ENCODE measurements at places on chromosomes 4 and X. TPM values are rescaled to one million over a fixed set of nuclear protein-coding genes. Genes with fewer than 3 reads are reported as not detected.

DNA sequence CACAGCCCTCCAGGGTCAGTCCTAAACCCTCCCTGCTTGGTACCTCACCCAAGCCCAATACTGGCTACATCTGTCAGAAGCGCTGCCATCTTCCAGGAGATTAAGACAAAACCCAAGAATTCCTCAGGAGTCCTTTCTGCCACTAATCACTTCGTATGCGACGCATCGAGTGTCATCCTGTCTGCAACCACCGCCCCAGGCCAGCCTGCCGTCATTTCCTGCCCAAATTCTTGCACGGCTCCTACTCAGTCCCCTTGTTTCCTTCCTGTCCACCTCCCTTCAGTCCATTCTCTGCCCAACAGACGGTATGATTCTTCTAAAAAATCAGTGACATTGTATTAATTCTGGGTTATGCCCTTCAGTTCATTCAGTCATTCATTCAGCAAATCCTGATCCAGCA is 113.6 kb downstream of the NFKB1 start:
- DNase-seq, result no peak

DNA sequence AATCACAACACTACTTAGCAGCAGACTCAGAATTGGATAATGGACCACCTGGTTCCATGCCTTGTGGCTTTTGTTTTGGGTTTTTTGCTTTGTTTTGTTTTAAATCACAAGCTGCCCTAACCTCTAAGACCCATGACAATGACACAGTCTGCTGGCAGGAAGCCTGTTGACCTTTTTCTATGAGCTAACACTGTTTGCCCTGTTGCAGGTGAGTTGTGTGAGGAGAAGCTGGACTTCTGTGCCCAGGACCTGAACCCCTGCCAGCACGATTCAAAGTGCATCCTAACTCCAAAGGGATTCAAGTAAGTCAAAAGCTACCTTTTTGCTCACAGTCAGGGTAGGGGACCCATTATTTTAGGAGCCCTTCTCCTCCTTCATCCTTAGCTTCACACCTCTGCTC is 110.8 kb upstream of the PACRGL start:
- no peak for DNase-seq

DNA sequence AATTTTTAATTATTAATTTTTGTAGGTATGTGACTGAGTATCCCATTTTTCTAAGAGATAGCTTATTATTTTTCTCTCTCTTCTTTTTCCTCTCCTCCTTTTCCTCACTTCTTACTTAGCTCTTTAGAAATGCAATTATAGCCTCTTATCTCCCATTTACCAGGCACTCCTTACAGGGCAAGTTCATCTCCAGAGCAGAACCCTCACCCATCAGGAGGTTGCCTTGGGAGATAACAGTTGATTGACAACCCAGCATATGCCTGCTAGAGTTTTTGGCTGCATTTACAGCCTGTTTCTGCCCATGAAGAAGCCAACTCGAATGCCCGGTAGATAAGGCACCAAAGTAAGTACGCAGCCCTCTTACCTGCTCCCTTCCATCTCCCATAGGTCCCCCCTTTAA is 572.9 kb upstream of the ZFP42 start:
- no peak for DNase-seq

The RAB40A gene
- 4.3 TPM for polyA plus RNA-seq

GRCh38 chr4:8913858-8914460 is 42.3 kb upstream of the HMX1 start:
- DNase-seq, result no peak

- no peak for DNase-seq
Observed at GRCh38 chr4:70589785-70590184, 2.3 kb upstream of the AMBN start.

DNA sequence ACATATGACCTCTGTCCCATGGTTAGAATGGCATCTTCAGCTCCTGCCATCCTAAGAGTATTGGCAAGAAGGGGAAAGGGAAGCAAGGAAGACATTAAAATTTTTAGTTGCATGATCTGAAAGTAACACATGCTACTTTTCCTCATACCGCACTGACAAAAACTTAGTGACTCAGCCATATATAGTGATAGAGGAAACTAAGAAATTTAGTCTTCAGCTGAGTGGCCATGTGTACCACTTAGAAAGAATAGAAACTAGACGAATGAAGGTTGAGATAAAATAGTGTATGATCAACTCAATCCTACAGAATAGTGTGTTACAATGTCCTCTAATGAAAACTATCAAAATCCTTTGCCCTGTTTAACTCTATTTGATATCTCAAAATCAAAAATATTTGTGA is 164.1 kb downstream of the PPP3CA start:
- no peak for DNase-seq

DNA sequence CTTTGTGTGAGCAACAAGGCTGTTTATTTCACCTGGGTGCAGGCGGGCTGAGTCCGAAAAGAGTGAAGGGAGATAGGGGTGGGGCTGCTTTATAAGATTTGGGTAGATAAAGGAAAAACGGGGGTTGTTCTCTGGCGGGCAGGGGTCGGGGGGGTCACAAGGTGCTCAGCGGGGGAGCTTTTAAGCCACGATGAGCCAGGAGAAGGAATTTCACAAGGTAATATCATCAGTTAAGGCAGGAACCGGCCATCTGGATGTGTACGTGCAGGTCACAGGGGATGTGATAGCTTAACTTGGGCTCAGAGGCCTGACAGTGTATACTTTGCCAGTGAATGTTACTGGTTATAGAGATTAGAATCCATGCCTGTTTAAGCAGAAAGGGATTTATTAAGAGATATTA is 19.7 kb upstream of the SPCS3 start:
- no peak for DNase-seq

The GPRIN3 gene
- polyA plus RNA-seq, result 7.0 TPM
